ENCODE measurements at places on chromosomes 4 and X.

DNA sequence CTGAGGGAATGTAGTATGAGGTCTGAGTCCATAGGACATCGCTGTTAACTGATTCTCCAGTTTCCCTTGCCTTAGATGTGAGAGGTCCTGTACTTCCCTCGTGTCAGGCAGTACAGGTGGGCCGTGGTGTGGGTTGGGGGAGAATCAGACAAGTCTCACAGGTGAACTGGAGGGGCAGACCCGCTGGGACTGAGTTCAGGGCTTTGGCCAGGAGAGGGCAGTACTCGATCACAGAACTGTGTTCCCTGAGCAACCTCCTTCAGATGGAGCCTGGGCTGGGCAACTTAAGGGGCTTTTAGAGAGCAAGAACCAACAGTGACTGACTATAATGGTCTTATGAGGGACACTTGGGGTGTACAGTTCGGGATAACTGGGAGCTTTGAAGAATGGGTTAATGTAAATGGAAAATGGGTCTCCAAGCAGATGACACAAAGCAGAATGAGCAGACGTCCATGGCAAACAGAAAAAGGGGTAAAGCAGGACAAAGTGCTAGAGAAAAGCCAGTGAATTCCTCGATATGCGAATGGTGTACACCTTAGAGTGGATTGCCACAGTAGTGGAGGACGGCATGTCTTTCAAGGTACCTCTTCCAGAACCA, 83.6 kb downstream of the CCNG2 start:
- peak; percentile 36 for DNase-seq

GRCh38 chrX:20666331-20666730, 399.6 kb upstream of the RPS6KA3 start:
- no peak for DNase-seq

GRCh38 chr4:137531986-137532868, at the start of gene PCDH18:
PCDH18 (minus strand) TSS chr4:137532494; CDS start chr4:137532088, 406 bp downstream.
- DNase-seq = peak; percentile 13

DNA sequence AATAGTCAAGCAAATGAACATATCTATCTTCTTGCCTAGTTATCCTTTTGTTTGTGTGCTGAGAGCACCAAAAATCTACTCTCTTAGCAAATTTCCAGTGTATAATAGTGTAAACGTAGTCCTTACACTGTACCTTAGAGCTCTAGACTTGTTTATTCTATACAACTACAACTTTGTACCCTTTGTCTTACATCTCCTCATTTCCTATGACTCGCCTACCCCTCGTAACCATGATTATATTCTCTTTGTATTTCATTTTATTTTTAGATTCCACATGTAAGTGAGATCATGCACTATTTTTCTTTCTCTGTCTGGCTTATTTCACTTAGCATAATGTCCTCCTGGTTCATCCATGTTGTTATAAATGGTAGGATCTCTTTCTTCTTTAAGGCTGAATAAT, 37.6 kb downstream of the MAGEB5 start:
- DNase-seq = no peak

DNA sequence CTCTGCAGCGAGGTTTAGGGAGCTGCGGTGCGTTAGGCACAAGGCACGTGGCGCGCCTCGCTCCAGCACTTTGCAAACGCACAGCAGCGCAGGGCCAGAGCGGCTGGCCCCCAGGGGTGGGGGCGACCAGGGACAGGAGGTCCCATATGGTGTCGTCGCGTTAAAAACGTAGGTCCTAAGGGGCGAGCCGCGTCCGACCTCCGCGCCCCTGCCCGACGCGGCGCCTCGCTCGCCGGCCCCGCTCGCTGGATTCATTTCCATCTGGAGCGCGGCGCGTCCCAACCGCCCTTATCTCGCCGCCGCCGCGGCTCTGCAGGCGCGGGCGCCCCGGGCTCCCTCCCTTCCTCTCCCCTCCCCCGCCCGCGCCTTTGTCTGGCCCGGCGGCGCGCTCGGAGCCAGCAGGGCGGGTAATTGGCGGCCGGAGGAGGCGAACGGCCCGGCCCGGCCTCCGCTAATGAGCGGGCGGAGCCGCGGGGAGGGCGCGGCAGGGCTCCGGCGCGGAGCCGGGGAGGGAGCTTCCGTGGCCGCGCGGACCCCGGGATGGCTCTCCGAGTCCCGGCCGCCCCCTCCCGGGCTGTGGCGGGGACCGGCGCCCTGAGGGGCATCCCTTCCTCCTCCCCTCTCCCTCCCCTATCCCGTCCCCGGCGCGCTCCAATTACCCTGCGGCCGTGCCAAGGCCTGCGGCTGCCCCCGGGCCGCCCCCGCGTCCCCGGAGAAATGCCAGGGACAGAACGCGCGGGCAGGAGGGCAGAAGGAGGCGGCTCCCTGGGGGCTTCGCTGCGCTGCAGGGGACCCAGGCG, 409.0 kb downstream of the BCOR start:
- peak; percentile 81 for DNase-seq

DNA sequence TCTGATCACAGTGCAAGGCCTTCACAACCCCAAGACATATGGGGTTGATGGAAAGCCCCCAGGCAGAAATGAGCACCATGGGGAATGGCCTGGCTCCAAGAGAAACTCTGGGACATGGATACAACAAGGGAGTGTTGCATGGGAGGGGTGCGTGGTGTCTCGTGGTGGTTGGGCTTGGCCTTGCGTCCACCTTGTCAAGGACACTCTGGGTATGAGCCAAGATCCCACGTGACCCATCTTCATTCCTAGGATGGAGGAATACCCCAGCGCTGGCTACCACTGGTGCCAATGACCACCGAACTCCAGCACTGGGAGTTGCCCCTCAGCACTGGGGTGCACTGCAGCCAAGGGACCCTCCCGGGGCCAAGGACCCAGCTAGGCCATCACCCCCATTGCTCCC, 267.5 kb upstream of the AGTR2 start:
- DNase-seq = no peak

DNA sequence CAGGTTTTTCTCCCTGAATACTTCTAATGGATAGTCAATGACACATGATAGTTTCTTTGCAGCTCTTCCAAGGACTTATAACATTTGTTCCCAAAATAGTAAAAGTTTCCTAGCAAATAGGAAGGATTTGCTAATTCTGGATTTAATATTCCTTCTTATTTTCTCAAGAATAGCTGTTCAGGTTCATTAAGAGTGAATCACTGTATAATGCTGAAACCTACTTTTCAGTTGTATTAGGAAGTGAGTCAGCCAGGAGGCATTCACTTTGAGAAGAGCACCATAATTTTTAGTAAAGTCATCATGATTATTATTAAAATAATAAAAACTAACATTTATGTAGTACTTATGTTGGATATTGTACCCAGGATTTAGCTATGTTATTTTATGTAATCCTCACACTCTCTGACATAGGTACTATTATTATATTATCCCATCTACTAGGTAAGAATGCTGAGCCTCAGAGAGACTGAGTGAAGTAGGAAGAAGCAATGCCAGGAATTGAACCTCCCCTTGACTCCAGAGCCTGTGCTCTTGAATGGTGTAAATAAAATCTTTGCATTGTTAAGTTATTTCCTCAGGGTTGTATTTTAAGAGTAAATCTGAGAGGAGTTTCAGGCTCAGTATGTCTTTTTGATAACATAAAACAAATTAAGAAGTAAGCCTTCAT, 114.8 kb downstream of the REELD1 start:
- DNase-seq = no peak

Data from frontal cortex (tissue), 4 donors.